Spinal cord (tissue), 10 donors: ENCODE measurements at places on chromosomes 11 and 22.

DNA sequence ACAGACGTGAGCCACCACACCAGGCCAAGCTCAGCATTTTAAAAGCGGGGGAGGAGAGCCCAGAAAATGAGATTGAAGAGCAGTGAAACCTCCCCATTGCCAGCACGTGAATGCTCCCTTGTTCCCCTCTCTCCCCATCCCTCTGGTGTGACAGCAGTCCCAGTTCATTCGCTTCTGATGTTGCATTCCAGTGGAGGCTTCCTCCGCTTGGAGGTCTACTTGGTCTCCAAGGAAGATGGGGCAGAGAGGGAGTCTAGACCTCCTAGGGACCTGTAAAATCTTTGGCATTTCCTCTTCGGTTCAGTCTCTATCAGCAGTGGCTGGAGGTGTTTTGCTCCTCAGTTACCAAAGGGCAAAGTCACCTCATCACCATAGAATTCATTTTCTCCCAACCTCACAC is 30.2 kb upstream of the EP300 start:
- DNase-seq = no peak

DNA sequence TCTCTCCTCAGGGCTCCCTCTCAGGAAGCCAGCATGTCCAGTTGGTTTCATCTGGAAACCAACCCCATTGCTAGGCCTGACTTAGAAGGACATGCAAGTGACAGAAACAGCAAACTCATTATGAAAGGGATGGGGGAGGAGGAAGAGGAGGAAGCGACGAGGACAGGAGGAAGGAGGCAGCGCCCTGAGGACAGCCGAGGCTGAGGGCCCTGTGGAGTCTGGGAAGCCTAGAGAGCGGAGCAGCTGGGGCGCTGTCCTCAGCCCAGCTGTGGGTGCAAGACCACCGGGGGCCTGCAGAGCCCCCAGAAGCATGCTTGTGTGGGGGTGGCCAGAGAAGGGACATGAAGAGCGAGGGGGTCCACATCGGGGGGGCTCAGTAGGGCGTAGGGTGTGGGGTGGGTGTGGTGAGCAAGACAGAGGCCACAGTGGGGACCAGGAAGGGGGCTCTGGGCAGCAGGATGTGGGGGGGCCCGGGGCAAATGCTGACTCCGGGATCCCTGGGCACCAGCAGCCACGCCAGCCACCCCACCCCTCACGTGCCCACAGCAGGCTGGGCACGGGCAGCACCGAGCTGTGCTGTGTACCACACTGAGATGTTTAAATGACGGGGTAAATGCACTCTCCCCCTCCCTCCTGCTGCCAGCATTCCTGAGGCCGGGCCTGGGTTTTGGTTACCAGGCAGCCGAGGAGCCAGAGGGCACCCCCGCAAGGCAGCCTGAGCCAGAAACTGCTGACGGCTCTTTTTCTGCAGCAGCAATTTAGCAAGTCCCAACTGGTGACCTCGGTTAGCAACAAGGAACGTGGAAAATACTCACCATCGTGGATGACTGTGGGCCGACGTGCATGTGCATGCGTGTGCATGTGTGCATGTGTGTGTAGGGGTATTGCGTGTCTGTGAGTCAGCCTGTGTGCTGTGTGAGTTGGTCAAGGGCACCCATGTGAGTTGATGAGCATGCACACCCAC is 82.7 kb upstream of the LINC01488 start:
- DNase-seq = peak; percentile 69

DNA sequence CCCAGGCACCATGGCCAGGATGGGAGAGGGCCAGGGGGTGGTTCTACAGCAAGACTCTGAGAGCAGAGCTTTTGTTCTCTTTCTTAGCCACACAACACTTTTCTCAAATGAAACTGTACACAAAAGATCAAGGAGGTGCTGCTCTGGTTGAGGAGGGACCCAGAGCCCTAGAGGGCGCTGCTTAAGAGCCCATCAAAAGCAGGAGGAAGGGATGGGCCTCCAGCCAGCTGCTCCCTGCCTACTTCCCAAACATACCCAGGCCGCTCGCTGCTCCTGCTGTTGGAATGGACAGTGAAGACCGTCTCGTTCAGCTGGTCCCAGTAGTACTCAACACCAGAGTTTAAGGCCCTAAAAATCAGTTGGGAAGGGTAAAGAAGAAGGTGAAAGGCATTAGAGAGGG is 18.4 kb upstream of the CHRM4 start:
- no peak for DNase-seq

GRCh38 chr11:13781153-13781552 is 112.7 kb downstream of the FAR1 start:
- DNase-seq = no peak

DNA sequence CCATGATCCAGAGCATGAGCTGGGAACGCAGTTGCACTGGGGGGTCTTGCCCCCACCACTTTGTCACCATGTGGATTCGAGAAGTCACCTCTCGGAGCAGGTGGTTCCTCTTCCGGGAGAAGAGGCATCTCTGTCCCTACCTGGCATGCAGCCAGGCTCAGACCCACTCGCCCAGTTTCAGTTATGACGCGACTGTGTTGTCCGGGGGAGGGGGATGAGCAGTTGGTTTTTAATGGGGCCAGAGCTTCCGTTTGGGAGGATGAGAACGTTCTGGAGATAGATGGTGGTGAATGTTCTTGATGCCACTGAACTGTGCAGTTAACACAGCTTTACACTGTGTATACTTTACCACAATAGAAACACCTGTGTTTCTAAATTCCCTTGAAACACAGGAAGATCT is 41.5 kb downstream of the DHCR7 start:
- DNase-seq = no peak

- no peak for DNase-seq
Observed at GRCh38 chr11:28833670-28834069, 725.5 kb downstream of the METTL15 start.

- DNase-seq = no peak
Observed at GRCh38 chr11:118318581-118319336, 14.2 kb downstream of the CD3E start.

DNA sequence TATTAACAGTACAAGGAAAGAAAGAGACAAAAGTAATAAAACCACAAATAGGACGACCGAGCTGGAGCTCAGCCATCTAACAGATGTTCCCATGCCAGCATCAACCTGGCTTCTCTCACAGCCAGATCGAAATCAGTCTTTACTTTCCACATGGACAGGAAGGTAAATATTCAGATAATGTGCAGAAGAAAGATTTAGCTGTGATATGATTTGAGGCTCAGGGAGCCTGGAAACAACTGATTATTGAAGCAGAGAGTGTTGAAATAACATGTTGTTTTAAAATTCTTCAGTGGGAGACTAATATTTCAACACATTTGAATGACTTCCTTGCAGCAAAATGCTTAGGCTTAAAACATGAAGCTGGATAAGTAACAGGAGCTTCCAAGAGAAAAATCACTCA is 546.8 kb downstream of the ETS1 start:
- no peak for DNase-seq

DNA sequence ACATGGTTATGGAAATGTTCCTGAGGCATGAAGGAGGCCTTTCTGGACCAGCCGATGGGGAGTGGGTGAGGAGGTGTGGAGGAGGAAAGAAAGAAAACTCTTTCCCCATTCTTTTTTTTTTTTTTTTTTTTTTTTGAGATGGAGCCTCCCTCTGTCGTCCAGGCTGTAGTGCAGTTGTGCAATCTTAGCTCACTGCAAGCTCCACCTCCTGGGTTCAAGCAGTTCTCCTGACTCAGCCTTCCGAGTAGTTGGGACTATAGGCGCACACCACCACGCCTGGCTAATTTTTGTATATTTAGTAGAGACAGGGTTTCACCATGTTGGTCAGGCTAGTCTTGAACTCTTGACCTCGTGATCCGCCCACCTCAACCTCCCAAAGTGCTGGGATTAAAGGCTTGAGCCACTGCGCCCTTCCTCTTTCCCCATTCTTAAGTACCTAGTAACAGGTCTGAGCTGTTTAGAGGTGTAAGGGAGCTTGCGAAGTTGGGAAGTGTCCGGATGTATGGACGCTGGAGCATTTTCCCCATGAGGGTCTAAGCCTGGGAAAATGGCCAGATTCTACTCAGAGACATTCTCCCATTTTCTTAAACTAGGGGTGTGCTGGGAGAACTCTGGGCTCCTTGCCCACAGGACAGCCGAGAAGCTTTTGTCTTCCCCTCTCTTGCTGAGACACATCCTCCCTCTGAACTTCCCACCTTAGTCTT is 135.8 kb downstream of the TEAD1 start:
- no peak for DNase-seq

DNA sequence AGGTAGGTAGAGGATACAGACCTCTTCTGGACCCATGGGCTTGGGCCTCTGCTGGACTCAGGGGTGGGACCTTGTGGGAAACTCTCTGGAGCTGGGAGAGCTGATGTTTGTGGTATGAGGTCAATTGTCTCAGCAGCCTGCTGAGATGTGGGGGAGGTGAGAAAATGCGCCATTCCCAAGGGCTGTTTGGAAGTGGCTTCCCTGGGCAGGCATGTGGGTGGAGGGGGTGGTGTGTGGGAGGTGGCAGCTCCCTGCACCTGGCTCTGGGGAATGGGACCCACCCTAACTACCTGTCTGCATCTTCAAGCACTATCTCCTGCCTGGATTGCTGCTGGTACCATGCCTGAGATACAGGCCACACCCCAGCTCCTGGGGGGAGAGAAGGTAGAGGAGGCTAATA is 97.4 kb upstream of the THY1 start:
- DNase-seq = no peak

GRCh38 chr22:25928038-25928437 is 186.1 kb downstream of the MYO18B start:
- DNase-seq = no peak

DNA sequence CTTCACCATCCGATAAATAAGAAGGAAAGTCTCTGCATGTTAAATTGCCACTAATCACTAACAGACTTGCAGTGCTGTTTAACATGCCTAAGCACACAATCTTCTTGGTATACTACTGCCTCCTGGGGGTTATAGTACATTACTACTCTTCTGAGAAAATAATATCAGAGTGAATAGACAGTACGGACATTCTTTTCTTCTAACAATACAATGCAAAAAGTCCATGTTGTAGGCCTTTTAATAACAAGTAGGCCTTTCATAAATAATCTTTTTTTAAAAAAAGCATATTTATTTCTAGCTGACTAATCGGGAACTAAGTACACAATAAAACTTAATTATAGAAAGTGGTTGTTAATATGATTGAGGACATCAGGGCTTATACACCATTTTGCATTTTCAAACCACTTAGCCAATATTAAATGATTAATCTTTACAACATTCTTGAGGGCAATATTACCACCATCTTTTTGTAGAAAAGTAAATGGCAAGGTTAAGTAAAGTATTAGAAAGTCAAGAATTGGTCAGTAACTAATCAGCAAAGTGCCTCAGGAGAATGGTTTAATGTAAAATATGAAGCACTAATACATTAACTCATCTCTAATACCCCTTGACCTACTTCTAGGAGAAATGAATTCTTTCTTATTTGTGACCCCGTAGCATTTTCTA is 84.7 kb downstream of the TTC28 start:
- DNase-seq = peak; percentile 55

DNA sequence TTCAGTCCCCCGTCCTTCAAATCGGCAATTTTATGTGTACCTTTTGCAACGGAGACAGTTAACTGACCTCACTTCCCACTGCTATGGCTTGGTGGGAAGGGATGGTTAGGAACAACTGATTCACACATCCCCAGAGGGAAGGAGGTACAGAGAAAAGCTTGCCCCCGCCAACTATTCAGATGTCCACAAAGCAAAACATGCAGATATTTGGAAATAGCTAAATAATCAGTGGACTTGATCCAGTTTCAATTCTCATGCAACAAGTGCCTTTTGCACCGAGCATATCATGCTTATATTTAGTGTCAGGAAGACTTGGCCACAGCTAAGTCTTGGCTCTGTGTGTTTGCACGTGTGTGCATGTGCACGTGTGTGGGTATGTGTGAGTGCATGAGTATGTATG is 144.6 kb downstream of the SNX19 start:
- DNase-seq = no peak

DNA sequence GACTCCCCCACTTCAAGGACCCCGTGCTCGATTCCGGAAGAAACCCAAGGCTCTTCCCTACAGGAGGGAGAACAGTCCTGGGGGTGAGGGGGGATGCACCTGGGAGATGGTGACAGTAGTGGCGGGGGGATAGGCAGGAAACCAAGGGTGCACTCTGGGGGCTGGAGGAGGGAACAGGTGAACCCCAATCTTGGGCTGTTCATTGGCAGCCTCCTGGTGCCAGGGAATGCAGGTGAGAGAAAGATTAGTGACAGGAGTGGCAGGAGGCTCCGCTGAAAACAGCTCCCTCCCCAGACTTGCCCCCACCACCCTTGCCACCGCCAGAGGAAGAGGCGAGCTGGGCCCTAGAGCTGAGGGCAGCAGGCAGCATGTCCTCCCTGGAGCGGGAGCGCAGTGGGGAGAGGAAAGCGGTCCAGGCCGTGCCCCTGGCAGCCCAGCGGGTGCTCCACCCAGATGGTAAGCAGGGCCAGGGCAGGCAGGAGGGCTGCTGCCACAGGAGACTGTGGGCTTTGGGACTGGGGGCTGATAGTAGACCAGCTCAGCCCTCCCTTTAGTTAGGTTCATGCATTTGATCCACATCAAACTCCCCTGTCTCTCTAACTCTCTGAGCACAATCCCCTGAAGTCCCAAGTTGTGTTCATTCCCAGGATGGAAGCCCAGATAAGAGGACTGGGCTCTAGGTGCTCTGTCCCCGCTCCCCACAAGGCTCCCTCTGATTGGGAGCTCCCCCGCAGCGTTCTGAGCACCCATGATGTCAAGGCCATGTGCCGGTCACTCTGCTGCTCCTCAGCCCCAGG is 14.5 kb downstream of the ROBO3 start:
- DNase-seq = no peak

GRCh38 chr22:34490886-34491285 is 570.6 kb upstream of the LARGE1 start:
- no peak for DNase-seq

DNA sequence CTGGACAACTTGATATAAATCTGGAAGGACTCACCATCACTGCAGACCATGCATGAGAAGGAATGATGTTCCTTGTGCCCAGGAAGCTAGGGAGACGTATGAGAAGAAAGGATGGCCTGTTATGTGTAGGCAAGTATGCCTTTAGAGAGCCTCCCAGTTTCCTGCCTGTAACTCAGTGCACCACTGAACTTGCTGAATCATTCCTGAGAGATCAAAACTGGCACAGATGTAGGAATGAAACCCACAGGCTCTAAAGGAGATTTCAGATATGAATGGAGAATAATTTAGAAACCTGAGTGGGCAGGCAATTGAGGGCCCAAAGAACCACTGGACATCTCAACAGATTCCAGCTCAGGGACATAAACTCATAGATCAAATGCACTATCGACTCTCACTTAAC is 38.4 kb upstream of the PRSS23 start:
- DNase-seq = no peak
